ENCODE measurements at places on chromosomes 2 and 18.

DNA sequence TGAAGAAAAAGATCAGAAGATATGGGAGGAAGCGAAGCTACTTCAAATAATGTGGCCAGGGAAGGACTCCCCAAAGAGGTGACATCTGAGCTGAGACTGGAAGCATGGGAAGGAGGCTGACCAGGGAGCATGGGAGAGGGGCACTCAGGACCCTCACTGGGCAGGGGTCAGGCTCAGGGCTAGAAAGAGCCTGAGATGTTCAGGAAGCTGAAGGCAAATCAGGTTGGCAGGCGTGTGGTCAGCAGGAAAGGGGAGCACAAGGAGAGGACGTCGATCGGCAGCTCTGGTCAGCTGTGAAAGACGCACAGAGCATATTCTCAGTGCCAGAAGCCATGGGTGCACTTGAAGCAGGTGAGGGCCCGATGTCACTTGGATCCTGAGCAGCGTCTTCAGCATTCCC is 38.2 kb upstream of the KLHL29 start:
- DNase-seq = no peak

DNA sequence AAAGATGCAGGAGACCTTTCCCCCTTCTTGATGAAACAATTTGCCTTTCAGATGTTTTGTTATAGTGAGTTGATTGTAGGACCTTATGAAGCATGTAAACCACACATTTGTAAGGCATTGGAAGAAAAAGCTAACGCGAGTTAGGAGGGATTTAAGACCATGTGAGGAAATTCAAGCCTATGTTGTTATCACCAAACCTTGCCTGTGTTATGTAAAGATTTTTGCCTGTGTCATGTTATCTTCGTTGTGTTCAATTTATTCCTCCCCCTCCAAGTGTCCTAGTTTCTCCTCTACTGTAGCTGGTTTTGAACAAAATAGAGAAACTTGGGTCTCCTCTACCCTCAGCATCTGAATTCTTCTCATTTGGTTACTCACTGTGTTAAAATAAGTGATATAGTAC is 173.0 kb downstream of the NEDD4L start:
- no peak for DNase-seq

- DNase-seq = no peak
Observed at GRCh38 chr2:203728321-203728720, 21.9 kb downstream of the CD28 start.

- no peak for DNase-seq
Observed at GRCh38 chr2:25957743-25958142, 24.6 kb downstream of the KIF3C start.

DNA sequence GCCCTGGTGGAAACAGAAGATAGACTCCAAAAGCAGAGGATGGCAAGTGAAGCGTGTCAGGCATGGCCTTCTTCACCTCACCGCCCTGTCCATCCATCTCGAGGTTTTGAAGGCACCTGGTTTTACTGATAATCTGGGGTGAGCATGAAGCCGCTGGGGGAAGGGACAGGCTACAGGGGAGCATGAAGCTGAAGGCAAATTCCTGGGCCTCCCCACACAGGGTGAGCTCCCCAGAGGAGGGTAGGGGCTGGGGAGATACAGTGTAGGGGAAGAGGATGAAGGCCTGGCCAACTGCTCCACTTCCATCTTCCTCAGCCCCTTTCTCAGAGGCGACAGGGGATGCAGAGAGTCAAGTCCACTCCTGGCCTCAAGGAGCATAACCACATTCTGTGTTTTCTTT is 228.3 kb upstream of the SMAD2 start:
- DNase-seq = no peak

DNA sequence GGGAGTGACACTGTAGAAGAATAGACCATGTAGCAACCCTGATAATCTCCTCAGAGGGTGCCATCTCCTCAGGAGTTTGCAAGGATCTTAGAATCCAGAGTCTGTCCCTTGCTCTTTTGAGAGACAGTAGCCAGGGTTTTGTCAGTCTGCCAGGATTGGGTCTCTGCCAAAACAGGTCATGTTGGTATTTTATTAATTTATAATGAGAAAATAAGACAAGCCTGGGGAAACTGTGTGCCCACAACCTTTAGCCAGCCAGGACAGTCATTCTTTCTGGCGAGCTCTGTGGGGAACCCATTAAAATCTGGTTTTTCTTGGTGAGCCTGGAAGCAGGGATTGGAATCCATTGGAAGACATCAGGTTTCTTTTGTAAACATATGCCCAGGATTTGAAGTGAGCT is 78.6 kb downstream of the PTPRM start:
- DNase-seq = peak; percentile 16

- DNase-seq = peak; percentile 60
Observed at GRCh38 chr2:229273006-229273722, 2.1 kb upstream of the PID1 start.

GRCh38 chr2:231957913-231958763 is 3.4 kb upstream of the DIS3L2 start:
- DNase-seq = no peak

DNA sequence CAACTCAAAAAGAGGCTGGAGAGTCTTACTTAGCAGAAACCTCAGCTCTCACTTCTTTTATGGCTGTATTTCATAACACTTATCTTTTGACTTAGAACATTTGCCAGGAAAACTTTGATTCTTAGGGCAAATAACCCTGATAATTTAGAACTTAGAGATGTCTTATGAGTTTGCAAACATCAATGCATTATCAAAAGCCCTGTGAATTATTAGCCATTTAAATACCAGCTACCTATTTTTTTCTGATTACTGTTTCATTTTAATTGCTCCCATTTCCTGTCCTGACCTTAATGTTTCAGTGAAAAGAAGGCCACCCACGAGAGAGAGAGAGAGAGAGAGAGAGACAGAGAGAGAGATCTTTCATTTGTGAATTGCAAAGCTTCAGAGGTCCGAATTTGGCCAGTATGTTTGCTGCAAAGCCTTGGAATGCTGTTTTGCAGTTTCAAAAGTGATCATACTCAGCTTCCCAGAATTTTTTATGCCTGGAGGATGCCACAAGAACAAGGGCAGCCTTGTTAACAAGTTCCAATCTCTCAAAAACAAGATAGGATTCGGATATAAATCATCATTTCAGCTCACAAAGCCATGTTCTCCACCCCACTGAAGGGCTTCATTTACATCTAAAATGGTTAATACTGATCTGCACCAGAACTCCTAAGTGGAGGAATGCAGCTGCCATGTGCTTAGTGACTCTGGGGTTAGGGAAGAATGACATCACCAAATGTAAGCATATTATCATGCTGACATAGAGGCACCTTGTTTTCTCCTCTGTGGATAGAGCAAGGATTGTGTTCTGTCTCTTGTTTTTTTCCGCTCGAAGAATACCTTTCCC is 478.2 kb downstream of the ARHGAP15 start:
- DNase-seq = peak; percentile 49

DNA sequence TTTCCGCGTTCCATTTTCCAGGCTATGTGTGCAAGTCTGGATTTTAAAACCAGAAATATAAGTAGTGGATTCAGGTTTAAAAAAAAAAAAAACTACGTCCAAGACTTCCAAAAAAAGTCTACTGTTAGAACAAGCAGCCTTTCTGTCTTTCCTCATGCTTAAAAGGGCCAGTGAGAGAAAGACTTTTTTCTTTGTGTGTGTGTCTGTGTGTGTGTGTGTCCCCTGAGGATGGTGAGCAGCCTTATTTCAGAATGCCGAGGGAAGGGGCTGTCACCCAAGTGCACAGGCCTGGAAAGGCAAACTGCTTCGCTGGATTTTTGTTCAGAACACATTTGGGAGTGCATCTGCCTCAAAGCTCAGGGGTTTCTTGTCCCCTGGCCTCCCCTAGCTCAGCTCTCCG is 98.8 kb downstream of the ZBTB7C start:
- no peak for DNase-seq

DNA sequence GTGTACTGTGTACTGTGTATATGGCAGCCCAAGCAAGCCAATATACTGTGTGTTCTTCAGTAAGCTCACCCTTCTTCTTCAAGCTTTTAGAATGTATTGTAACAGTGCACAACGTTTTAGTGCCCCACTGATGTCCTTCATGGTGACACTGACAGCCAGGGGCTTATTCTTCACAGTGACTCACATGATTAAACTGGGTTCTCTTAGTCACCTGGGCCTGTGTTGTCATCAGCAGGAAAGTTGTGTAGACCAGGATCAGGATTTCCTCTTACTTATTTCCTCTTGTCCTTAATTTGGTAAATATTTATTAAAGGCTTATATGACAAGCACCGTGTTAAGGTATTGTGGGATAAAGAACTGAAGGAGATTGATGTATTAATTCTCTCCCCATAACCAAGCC is 67.9 kb upstream of the THOC1 start:
- DNase-seq = no peak

GRCh38 chr2:129376426-129377077 is 602.9 kb upstream of the RAB6C start:
- DNase-seq = no peak

- DNase-seq = no peak
Observed at GRCh38 chr2:236015171-236015570, 153.0 kb downstream of the GBX2 start.

GRCh38 chr18:35578481-35578880 is 3.1 kb upstream of the GALNT1 start:
- DNase-seq = peak; percentile 27

- DNase-seq = no peak
Observed at GRCh38 chr2:111173338-111173737, 52.6 kb downstream of the BCL2L11 start.

DNA sequence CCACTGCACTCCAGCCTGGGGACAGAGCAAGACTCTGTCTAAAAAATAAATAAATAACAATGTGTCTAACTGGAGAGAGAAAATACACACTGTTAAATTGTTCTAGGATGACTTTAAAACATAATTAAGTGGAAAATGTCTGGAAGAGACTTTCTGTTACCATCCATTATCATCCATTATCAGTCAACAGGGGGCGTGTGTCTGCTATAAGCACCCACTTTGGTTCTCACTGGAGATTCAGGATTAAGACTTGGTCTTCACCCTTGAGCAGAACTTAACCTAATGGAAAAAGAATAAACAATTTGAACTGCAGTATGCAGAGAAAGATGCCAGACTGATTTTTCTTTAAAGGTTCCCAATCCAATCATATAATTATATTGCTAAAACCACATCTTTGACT is 999.8 kb upstream of the GYPC start:
- no peak for DNase-seq

DNA sequence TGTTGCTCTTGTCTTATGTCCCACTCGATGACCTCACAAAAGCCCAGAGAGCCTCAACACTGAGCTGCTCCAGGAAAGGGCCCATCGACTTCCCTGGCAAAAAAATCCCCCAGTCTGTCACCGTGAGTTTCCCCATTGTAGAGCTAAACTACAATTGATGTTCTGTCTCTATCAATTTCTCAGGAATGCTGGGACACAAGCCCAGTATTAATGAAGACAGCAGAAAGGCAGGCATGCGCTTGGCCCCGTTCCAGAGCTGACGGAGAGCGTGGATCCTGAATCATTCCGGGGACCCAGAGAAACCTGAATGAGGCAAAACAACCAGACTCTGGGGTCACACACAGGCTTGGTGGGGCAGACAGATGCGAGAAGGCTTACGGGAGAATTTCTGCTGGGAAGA is 146.9 kb downstream of the TTC32 start:
- peak; percentile 60 for DNase-seq

DNA sequence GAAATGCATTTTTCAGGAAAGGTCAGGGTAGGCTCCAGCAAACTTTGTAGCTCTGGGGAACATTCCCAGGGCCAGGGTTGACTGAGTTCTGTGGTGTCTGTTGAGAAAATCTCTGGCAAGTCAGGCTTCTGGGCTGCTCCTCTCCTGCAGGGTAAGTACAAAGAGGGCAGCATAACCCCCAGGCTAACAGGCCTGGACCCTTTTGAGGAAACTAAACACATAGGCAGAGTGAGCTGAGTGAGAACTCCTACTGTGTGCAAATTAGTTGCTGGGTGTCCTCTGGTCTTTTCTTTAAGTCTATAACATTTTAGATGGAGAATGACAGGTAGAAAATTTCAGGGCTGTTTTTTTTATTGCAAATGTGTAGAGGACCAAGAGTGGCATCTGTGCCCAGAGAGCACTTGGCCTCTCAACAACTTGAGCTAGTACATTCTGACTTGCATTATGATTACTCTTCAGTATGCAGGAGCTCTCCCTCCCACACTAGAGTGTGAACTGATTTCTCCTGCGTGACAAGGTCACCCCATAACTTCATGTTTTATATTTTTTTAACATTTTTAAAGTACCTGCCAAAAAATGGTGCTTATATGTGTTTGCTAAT is 49.9 kb downstream of the GPR39 start:
- no peak for DNase-seq

- DNase-seq = no peak
Observed at GRCh38 chr2:27914805-27915175, 24.3 kb downstream of the BABAM2 start.

GRCh38 chr2:217913436-217913835 is 89.4 kb downstream of the TNS1 start:
- DNase-seq = no peak

- peak; percentile 86 for DNase-seq
Observed at GRCh38 chr2:10283106-10284062, 19.3 kb upstream of the HPCAL1 start.

DNA sequence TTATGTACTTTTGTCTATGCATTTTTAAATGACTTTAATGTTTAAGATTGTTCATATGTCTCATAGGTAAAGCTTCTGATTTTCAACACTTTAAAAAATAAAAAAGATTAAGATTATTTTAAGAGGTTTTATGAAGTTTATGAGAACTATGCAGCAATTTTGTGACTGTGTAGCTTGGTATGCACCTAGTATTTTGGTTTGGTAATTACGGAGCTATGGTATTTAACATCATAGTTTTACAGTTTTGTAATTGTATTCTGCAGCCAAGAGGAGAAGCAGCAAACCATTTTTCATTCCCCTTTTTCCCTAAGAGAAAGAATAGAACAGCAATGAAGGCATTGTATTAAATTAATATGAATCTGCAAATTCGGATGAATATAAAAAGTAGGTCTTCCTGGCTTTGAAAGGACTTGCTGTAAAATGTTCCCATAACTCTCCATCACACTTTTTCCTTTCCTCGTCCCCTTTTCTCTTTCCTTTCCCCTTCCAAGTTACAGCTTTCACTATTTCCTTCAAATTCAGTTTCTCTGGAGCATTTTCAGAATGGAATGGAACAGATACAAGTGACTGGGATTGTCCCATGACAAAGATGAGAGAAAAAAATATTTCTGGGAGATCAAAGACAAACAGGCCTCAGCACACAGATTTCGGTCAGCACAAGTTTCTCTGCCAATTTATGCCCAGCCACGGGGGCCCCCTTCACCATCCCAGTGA is 26.1 kb upstream of the PIEZO2 start:
- peak; percentile 81 for DNase-seq

DNA sequence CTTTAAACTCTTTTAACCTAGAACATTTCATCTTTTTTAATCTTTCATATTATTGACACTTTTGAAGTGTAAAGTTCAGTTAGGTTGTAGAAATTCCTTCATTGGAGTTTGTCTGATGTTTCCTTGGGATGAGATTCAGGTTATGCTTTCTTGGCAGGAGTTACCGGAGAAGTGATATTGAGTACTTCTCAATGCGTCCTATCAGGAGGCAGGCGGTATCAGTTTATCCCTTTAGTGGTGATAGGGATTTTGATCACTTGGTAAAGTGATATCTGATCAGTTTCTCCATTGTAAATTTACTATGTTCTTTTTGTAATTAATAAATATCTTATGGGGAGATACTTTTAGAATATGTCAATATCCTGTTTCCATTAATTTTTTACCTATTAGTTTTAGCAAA is 78.4 kb downstream of the DTNB start:
- DNase-seq = no peak

Measured in fibroblast of lung (primary cell).